ENCODE measurements at places on chromosomes 11 and 22. TPM values are rescaled to one million over a fixed set of nuclear protein-coding genes. Genes with fewer than 3 reads are reported as not detected.

The HEPN1 gene
- total RNA-seq: not detected

The CNTN5 gene
- not detected for total RNA-seq

The FAM181B gene
- not detected for total RNA-seq

The RFPL2 gene
- not detected for total RNA-seq

The C11orf97 gene
- total RNA-seq: not detected

The CD3G gene
- not detected for total RNA-seq

The NLRP14 gene
- 0.20 TPM for total RNA-seq

The NTM gene
- 2.6 TPM for total RNA-seq

The CXCR5 gene
- total RNA-seq: not detected

The RTN4R gene
- 0.59 TPM for total RNA-seq

The MIF gene
- total RNA-seq: 204 TPM

The CRACR2B gene
- total RNA-seq: 0.37 TPM

The MUC5AC gene
- total RNA-seq: not detected

All from subcutaneous preadipocyte (primary cell).